ENCODE measurements at places on chromosomes 12 and 14.

GRCh38 chr14:104724407-104724980 lies 465 bp downstream of the ADSS1 start:
- DNase-seq, result no peak

DNA sequence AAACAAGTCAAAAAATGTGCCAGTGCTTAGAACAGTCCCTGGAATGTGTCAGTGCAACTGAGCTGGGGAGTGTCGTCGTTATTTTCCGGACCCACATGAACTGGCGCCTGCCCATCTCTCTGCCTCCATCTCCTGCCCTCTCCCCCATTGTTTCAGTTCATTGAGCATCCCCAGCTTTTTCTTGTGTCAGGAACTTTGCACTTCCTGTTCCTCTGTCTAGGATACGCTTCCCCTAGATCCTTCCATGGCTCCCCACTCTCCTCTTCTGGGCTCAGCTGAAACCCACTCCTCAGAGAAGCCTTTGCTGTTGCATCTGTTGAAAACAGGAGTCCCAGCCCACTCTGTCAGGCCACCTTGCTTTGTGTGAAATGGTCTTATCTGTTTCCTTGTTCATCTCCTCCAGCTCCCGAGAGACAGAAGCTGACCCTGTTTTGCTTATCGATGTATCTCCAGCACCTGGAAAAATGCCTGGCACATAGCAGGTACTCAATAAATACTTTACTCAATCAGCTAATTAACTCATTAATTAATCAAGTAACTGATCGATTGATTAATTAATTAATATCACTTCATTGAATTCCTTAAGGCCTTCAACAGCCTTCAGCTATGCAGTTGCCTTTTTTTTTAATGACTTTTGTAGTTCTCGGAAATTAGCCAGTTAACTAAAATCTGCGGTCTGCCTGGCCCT lies 2.7 kb upstream of the SCARB1 start:
- no peak for DNase-seq

- DNase-seq, result no peak
Measured at GRCh38 chr12:121872546-121873215, 14.0 kb upstream of the HPD start.

DNA sequence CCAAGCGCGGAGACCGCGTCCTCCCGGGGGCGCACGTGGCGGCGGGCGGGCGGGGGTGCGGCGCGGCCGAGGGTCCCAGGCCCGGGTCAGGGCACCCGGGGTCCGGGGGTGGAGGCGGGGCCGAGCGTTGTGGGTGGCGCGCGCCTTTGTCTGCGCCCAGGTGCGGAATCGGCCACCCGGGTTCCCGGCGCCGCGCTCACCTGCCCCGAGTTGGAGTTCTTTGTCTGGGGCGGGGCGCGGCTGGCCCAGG lies 50.1 kb downstream of the LRCOL1 start:
- peak; percentile 77 for DNase-seq

GRCh38 chr14:88248606-88249005 lies 74.5 kb downstream of the KCNK10 start:
- DNase-seq, result no peak

DNA sequence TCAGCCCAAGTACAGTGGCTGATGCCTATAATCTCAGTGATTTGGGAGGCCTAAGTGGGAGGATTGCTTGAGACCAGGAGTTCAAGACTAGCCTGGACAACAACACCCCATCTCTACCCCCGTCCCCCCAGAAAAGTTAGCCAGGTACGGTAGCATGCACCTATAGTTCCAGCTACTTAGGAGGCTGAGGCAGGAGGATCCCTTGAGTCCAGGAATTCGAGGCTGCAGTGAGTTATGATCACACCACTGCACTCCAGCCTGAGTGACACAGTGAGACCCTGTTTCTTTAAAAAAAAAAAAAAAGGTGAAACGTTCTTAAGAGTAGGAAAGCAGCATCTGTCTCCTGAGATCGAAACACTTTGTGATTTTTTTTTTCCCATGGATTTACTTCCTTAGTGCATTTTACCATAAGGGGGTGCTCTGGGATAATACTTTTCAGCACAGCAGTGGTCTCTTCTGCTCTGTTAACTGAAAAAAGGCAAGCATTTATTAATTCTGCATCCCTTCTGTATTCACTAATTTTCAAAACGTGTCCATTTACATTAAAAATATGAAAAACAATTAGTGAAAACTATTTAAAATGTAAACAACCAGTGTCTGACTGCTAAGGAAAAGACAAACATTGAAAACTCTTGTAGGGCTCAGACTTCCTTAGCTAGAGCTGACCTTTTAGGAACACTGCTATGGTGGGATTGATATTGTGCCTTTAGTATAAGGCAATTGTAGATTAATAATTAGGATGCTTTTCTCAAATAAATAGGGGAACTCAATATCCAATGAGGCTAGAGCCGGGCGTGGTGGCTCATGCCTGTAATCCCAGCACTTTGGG lies 31.2 kb upstream of the USP44 start:
- DNase-seq, result no peak

- no peak for DNase-seq
Measured at GRCh38 chr12:95789126-95790032, 1.2 kb downstream of the NTN4 start.

DNA sequence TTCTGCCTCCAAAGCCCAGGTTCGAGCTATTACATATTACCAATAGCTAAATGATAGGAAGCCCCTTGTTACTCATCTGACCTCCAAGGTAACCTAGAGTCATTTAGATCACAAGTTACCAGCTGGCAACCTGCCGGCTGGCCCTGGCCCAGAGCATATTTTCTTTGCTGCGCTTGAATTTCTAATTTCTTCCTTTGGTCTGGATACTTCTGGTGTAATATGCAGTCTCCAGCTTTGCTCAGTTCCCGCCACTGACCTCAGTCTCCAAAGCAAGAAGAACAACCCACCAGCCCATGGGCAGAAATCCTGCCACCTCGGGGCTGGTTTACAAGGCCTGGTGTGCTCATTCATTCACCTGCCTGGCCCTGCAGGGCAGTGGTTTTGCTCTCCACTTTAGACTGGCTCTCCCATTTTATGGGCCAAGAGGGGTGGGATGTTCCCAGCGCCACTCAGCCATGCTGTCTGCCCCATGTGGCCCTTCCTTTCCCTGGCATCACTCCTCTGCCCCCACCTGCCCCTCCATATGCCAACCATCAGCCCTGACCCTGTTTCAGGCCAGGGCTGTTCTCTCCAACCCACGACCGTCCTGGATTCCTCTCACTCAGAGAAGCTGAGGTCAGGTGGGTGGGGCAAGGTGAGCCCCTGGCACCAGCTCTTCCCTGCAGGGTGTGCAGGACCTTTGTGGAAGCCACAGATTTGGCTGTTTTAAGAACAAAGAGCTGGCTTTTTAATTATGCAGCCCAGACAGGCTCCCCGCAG lies 76.0 kb downstream of the PRIMA1 start:
- no peak for DNase-seq

GRCh38 chr12:88490425-88490824 lies 89.8 kb downstream of the KITLG start:
- DNase-seq, result no peak

- DNase-seq, result no peak
Measured at GRCh38 chr14:49541049-49541448, 45.1 kb downstream of the RPS29 start.

- no peak for DNase-seq
Measured at GRCh38 chr14:95346820-95347219, 27.1 kb upstream of the CLMN start.

DNA sequence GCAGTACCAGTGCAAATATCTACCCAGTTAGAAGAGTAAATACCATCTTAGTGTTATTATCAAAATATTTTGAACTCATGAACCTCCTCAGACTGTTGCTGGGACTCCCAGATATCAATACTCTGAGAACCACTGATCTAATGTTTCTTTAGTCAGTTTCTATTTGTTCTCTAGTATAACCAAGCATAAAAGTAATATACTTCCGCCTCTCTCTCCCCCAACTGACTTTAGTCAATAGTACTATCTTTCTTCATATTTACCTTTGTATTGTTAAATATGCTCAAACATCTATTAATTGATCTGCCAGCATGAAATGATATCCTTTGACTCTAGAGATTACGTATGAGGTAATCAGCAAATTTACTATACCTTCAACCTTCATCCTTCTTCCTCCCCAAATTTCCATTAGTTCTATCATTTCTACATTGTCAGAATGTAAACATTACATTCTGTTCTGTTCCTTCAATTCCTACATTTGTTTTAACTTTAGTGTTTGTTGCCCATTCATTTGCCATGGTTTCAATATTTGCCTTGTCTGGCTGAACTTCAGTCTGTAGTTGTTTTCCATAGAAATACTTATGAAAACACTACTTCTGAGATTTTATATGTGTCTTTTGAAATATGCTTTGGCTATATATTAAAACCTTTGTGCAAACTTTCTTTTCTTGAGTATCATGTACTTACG lies 192.5 kb upstream of the PDE3A start:
- no peak for DNase-seq

DNA sequence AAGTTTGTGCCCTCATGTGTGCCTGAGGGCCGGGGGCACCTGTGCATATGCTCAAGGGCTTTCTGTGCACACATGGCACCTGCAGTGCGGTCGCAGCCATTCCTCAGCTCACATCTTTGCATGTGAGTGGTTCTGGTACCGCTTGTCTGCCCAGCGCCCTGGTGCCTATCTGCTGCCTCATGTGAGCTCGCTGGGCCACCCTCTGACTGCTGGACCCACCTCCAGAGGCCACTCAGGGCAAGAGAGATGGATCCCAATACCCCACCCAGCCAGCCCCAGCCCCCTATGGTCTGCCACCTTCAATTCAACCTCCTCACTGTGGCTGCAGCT lies 5.4 kb upstream of the AMN start:
- DNase-seq, result no peak

DNA sequence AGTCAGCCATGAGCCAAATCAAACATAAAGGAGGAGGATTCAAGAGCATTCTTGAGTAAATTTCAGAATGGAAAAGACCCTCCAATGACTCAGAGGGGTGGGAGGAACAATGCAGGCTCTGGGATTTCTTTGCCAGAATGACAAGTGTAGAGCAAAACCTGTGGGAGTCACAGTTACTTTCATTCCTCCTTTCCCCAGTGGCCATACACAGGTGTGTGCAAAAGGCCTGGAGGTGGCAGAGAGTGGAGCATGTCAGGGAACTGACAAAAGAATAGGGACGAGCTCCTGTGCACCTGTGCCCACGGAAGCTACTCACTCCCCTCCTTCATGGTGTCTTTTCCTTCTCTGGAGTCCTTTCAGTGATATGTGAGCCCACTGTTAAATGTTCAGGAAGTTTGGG lies 9.4 kb upstream of the CIPC start:
- DNase-seq, result no peak

- DNase-seq, result no peak
Measured at GRCh38 chr12:89183985-89184435, 168.3 kb downstream of the DUSP6 start.

DNA sequence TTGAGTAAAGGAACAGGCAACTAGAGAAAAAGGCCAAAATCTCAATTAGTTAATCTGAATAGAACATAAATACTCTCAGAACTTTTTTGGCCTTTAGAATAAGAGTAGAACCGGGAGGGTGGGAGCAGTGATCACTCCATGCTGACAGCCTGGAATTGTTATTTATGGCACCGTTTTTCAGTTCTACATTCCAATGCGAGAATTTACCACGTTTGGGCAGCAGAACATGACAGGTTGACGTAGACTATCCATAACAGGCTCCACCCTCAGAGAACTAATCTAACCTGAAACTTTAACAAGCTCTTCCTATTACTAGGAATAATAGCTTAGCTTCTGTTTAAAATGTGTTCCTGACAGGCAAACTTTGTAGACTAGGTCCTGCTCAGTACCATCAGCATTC lies 379.1 kb downstream of the SEC23A start:
- no peak for DNase-seq

DNA sequence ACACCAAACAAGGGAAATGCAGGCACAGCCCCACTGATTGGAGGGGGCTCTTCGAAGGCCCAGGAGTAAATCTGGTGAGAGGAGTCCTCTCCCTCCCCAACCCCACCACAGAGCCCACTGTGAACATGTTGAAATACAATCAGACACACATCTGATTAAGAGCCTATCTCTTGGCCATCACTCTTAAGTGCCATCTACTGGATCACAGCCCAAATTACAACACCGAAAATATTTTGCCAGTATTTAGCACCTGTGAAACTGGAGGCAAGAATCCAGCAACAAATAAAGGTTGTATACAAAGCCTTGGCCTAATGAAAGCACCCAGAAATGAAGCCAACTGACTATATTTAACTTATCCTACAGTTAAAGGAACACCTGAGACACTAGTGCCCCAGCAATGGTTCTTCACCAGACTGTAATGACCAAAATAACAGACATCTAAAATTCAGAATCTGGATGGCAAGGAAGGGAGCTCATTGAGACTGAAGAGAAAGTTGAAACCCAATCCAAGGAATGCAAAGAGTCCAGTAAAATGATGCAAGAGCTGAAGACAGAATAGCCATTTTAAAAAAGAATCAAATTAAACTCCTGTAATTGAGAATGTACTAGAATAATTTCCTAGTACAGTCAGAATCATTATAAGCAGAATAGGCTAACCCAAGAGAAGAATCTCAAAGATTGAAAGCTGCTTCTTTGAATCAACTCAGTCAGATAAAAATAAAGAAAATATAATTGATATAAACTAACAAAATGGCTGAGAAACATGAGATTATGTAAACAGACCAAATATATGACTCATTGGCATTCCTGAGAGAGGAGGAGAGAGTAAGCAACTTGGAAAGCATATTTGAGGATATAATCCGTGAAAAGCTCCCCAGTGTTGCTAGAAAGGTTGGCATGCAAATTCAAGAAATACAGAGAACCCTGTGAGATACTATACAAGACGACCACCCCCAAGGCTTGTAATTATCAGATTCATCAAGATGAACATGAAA lies 1117.0 kb downstream of the FLRT2 start:
- no peak for DNase-seq

GRCh38 chr14:100820957-100821356 lies 5.0 kb upstream of the MEG3 start:
- no peak for DNase-seq

DNA sequence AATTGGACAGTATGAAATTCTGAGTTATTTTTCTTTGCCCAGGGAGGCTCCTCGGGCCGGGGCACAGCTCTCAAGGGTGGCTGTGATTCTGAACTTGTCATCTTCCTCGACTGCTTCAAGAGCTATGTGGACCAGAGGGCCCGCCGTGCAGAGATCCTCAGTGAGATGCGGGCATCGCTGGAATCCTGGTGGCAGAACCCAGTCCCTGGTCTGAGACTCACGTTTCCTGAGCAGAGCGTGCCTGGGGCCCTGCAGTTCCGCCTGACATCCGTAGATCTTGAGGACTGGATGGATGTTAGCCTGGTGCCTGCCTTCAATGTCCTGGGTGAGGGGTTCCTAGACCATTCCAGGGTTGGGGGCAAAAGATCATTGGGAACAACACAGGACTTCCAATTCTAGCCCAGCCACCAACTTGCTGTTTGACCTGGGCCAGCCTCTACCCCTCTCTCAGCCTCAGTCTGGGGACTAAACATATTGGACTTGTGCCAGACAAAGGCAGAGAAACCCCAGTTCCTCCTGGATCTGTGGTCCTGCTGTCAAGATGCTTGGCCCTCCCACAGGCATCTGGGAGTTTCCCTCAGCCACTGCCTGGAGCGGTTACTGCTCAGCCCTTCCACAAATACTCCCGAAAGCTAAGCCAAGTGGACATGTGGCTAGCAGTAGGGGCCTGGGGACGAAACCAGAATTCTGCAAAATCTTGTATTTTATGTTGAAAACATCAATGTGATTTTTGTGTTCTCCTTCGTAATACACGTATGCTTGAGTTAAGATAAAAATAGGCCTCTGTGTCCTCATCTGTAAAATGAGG lies 3.5 kb downstream of the OAS3 start:
- DNase-seq, result no peak
